Cardiac septum (tissue), 1 donor: ENCODE measurements at places on chromosomes 12 and 14. TPM values are rescaled to one million over a fixed set of nuclear protein-coding genes. Genes with fewer than 3 reads are reported as not detected.

Gene MDM2
- total RNA-seq: 47.9 TPM

- no peak for DNase-seq
These were observed 262.7 kb downstream of the SYT1 start for GRCh38 chr12:79127271-79127751.

GRCh38 chr14:79972230-79972629 is 239.1 kb downstream of the DIO2 start:
- DNase-seq: no peak

DNA sequence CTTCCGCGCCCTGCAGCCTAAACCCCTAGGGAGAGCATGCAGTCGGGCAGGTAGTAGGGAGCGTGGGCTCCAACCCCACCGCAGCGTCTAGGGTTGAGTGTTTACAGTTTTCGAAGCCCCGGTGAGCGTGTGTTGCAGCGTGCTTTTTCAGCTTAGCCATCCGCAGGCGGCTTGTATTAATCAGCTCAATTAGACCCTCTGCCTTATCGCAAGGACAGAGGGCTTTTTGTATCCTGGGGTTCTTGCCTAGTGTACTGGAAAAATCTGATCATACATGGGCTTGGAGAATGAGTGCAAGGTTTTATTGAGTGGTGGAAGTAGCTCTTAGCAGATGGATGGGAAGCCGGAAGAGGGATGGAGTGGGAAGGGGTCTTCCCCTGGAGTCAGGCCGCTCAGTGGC is 44.4 kb upstream of the GNG2 start:
- no peak for DNase-seq

- peak; percentile 71 for DNase-seq
These were observed 87.6 kb downstream of the GCH1 start for GRCh38 chr14:54815016-54815415.

GRCh38 chr12:32074432-32074831 is 32.2 kb upstream of the BICD1 start:
- no peak for DNase-seq
